ENCODE measurements at places on chromosomes 1 and 21. TPM values are rescaled to one million over a fixed set of nuclear protein-coding genes. Genes with fewer than 3 reads are reported as not detected.
A peak's percentile ranks its signal among the peaks of the same experiment; 100 is the strongest.

The GSTM1 gene
- not detected for total RNA-seq

GRCh38 chr1:195866091-195866780 is 742.0 kb downstream of the KCNT2 start:
- no peak for DNase-seq

DNA sequence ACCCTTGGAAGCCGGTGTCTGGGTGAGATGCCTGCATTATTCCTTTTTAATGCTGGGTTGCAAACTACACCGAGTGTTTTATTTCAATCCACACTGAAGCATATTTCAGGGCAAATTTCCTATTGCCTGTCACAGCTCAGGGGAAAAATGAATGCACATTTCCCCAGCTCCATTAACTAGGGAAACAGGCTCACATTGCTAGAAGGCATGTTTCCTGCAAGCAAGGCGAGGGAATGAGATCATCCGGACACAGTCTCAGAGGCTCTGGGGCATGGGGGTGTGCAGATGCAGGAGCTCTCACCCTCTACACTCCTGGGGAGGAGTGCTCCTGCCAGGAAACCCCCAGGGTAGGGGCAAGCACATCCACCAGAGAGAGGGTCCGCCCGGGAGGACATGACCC is 24.6 kb downstream of the SYT2 start:
- no peak for DNase-seq

DNA sequence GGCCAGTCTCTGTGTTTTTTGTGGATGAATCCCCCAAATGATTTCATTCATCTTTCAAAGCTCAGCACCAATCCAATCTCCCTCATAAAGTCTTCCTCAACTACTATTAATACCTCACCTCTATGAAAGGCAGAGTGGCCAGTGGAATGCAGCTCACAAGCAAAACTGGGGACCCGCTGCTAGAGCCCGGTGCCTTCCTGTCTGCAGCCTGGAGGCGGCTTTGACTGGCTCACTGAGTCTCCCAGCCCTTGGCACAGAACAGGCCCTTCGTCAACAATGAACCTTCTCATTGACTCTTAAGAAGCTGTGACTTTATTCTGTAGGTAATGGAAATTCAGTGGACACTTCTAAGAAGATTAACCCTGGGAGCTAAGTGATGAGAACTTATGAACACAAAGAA is 86.8 kb upstream of the RAB4A start:
- no peak for DNase-seq

The F5 gene
- total RNA-seq: 11.8 TPM

The FCRLB gene
- 0.17 TPM for total RNA-seq

DNA sequence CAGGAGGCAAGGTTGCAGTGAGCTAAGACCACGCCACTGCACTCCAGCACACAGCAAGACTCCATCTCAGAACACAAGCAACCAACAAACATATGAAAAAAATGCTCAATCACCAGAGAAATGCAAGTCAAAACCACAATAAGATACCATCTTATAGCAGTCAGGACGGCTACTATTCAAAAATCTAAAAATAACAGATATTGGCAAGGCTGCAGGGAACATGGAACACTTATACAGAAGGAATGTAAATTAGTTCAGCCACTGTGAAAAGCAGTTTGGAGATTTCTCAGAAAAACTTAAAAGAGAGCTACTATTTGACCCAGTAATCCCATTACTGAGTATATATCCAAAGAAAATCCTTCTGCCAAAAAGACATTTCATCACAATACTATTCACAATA is 27.6 kb upstream of the POGK start:
- no peak for DNase-seq

DNA sequence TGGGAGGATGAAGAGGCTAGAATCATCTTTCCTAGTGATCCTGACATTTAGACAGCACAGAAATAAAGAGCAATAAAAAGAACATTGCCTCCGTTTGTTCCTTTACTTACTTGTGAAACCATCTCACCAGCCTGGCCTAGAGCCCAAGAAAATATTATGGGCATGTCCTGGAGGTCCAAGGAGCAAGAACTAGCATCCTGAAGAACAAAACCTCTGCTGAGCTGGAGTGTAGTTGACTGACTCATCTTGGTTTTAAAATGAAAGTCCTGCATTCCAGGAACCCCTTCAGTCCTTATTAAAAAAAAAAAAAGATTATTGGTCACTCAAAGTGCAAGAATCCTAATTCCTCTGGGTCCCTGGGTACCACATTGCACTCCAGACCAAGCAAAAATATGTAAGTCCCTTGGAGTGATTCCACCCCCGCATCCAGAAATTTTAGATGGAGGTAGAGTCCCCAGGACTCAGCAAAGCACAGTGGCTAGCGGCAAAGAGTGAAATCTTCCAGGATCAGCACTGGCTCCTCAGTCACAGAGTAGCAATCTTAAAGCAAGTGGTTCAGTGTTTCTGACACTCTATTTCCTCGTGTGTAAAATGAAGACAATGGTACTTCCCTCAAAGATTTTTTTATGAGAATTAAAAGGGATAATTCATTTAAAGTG is 7.0 kb downstream of the SMCP start:
- DNase-seq: no peak

The KRTAP19-1 gene
- not detected for total RNA-seq

The CACNA1S gene
- not detected for total RNA-seq

- no peak for DNase-seq
Measured at GRCh38 chr1:12708396-12709090, 7.4 kb upstream of the AADACL3 start.

DNA sequence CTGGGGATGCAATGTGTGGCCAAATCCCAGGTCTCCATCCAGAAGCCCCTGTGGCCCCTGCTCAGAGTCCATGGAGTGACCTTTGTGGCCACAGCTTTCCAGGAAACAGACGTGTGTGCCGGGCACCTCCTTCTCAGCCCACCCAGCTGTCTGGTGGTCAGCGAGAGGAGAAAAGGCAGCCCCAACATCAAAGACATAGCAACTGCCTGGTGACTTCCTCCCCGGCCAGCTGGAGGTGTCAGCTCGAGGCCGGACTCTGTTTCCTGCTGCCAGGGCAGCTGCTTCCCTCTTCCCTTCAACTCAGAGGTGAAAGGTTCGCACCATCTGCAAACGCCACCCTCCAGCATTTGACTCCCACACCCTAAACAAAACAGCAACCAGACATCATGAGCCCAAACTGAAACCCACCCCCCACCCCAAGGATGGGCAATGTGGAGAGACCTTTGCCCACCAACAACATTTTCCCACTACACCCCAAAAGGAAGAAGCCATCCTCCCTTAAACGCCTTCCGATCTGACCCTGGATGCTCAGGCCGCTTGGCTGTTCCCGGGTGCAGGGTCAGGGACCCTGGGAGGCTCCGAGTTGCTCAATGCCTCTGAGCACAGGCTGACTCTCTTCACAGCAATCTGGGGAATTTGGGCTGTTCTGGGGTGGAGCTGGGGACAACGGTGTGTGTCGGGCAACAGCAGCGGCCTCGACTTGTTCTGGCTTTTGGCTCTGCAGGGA is 162.3 kb downstream of the PSMG1 start:
- DNase-seq: peak; percentile 52

GRCh38 chr1:40583980-40584379 is 52.5 kb downstream of the ZNF684 start:
- DNase-seq: no peak

The ETV3L gene
- not detected for total RNA-seq

The GUCA2A gene
- not detected for total RNA-seq

GRCh38 chr1:36091141-36091540 is 2.4 kb downstream of the ADPRS start:
- DNase-seq: peak; percentile 15

DNA sequence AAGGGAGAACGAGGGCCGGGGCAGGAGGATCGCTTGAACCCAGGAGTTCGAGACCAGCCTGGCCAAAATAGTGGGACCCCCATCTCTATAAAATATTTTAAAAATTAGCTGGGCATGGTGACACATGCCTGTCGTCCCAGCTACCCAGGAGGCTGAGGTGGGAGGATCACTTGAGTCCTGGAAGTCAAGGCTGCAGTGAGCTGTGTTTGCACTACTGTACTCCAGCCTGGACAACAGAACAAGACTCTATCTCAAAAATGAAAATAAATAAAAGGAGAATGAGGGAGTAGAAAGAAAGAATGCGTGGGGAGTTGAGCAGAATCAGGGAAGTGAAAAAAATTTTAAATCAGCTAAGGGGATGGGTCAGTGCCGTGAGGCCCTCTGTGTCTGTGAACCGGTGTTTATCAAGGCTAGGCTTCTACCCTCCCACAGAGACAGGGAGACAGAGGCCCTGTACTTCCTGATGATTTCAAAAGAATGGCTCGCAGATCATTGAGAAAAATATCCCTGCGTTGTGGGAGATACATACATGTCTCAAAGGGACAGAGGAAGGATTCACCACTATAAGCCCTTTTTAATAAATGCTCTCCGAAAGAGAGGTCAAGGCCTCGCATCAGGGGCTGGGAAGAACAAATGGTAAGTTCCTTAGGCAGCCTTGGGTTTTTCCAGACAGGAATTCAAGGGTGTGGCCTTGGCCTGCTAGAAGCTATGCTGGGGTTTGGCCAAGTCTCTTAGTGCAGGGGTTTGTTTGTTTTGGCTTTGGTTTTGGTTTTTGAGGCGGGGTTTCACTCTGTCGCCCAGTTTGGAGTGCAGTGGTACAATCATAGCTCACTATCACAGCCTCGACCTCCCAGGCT is 20.7 kb downstream of the IL10RB start:
- DNase-seq: peak; percentile 43

DNA sequence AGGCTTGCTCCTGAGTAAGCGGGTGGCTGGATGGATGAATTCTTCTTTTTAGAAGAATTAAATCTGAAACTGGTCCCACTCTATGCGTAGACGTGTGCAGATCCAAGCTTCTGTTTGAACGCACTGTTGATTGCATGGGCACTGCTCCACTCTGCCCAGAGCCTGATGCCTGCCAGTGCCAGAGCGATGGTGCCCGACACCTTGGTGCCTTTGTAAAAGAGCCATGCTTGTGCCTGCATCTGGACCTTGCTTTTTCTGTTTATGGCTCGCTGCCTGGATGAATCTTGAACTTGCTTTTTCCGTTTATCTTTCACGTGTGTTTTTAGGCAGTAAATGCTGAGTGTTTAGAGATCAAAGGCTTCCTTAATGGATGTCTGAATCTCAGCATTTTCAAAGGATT is 15.0 kb upstream of the PWP2 start:
- no peak for DNase-seq

GRCh38 chr1:115524236-115524635 is 117.5 kb upstream of the VANGL1 start:
- no peak for DNase-seq

GRCh38 chr1:108671143-108671542 is 10.2 kb upstream of the HENMT1 start:
- no peak for DNase-seq

The IQCC gene
- total RNA-seq: 0.92 TPM

DNA sequence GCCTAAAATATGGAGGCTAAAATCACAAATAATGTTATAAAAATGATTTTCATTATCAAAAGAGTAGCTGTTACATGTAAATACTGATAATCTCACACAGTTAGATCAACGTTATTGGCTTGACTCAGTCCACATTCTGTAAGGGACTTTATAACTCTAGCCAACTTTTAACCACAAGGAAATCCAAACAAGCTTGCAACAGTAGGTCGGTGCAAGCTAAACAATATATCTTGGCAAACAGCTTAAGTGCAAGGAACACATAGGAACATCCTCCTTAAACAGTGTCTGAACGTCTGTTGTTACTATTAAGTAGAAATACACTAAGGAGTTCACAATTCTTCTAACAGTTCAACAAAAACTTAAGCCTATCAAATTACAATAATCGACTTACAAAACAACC is 126.7 kb downstream of the EIF4G3 start:
- no peak for DNase-seq

The RPE65 gene
- not detected for total RNA-seq

- DNase-seq: no peak
Measured at GRCh38 chr1:223200903-223201302, 57.9 kb upstream of the TLR5 start.

- DNase-seq: no peak
Measured at GRCh38 chr1:52574594-52574993, 21.7 kb upstream of the TUT4 start.

- DNase-seq: no peak
Measured at GRCh38 chr1:182406012-182406411, 5.5 kb upstream of the TEDDM1 start.

All from left ventricle myocardium superior (tissue), 1 donor.